ENCODE measurements at places on chromosomes 2 and 18.

DNA sequence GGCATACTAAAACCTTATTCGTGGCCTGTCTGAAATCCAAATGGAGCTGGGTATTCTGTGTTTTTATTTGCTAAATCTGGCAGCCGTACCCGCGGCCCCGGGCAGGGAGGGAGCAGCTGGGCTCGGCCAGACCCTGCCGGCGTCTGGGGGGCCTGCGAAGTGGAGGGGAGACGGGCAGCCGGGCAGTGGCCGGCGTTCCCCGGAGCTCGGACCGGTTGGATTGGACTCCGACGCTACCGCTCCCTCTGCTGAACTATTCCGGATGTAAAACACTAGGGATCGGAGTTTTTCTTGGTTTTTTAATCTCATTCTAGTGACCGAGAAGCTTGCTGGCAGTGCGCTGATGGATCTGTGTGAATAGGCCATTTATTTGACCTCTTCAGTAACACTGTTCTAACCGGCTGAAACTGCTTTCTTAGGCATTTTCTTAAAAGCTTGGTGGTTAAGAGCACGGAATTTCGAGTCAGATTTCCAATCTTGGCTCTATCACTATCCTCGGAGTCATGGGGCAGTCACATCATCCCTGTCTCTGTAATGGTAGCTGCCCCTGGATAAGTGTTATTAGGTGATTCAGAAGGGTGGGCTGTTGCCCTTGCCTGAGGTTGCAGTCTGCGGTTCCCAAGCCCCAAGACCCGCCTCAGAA lies 694 bp downstream of the UNC50 start:
- peak; percentile 61 for DNase-seq

DNA sequence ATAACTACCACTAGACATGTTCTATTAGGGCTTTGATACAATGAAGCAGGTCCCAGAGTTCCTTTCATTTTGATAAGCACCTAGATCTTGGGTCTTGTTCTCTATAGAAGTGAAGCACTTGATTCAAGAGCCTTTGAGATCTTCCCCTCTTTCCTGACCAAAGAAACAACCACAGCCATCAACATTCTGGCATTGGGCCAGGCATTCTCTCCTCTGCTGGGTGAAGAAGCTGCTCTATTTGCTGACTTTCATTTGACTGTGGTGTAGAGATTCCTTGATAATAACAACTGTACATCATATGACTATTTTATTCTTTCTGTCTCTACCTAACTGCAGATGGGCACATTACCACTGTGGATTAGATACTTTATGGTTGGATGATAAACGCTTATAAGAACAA lies 96.6 kb upstream of the LYPD1 start:
- DNase-seq: peak; percentile 22

DNA sequence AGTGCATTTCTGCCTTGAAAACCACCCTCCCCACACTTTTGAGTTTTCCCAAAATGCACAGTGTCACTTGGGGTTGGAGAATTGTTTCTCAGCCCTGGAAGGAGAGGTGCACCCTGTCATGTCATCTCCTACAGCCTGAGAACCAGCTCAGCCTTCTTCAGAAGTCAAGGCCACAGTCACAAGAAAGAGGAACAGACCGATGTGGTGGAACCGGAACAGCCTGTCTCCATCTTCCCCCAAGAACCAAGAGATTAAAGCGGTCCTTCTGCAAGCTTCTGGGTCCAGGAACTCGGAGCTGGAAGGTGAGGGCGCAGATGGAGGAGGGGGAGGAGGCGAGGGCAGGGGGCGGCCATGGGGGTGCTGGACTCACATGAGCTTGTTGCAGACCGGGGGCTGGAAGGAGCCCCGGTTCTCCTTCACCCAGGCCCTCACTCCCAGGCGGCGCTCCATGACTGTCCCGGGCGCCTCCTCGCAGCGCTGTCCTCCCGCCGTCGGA lies 248 bp downstream of the HAAO start:
- no peak for DNase-seq

DNA sequence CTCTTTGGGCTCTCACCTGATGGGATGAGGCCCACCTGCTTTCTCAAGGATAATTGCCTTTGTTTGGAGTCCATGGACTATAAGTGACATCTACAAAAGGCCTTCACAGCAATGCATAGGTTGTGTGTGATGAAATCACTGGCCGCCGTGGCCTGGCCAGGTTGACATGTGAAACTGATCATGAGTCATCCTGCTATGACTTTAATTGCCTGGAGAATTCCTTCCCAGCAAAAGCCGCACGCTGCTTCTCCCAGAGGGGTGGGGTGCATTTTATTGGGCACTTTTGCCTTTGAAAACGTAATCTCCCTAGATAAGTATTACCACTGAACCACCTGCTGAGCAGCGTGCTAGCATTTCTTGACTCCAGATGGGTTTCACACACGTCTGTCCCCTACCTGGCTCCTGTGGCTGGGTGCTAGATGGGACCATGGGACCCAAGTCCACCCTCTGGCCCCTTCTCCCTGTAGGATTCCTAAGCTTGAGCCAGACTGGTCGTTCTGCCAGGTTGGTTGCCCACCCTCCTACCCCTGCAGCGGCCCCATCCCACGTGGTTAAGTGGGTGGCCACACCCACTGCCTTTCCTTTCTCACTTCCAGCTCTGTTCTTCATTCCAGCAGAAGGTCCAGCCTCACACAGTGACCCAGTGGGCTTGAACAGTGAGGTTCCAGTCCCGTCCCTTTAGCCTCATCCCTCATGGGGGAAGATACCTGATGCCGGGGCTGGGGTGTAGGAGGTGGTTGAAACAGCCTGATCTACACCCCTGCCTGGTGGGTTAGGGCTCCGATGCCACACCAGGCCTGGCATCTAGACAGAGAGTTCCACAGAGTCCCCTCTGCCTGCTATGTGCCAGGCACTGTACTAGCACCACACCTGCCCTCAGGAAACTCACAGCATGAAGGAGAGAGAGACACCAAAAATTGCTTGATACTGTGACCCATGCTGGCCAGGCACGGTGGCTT lies 89.6 kb downstream of the GBX2 start:
- peak; percentile 70 for DNase-seq

GRCh38 chr2:66461664-66462500 lies 27.0 kb downstream of the MEIS1 start:
- DNase-seq: no peak
